Peyer's patch (tissue), 4 donors: ENCODE measurements at places on chromosomes 2 and 18.

DNA sequence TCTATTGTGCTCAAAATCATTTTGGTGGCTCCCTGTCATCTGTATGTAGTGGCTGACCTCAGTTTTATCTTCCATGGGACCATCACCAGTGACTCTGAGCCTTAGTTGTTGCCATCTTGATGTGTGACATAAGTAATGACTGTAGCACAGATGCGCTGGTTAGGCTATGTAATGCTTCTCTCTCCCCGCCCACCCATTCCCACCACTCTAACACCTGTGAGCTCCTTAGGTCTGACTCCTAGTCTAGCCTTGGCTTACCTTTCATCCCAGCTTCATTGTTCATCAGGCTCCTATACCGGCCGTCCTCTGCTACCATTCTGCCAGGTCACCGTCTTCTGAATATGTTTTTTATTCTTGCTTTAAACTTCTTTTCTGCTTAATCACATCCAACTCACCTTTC, 17.2 kb downstream of the MYO1B start:
- no peak overlapping the region for H3K27ac ChIP-seq
- H3K27me3 ChIP-seq: no peaks in the 10 kb centered on the region
- no peaks in the 10 kb centered on the region for H3K4me1 ChIP-seq
- no peak for DNase-seq
- no peak overlapping the region for H3K4me3 ChIP-seq
- H3K36me3 ChIP-seq: no peaks in the 10 kb centered on the region

DNA sequence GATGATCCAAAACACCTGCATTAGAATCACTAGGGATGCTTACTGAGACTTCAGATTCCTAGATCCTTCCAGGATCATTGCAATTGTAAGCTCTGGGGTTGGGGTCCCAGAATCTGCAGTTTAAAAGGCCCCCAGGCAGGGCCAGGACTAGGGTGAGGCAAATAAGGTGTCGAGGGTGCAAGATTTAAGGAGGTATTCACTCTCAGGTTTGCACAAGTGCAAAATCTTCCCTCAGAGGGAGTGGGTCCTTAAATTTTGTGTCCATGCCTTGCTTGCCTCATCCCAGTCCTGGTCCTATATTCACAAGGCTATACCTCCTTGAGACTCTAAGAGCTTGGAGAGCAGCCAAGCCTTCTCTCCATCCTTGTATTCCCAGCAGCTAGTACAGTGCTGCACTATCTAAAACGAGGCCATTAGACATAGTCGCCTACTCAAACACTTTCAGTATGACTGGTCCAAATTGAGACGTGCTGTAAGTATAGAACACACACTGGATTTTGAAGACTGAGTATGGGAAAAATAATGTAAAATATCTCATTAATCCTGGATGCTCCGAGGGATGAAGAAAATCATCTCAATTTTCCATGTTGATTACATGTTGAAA, 31.6 kb upstream of the MREG start:
- no peaks in the 10 kb centered on the region for H3K4me1 ChIP-seq
- no peak overlapping the region for H3K27ac ChIP-seq
- no peak for DNase-seq
- H3K27me3 ChIP-seq: no peaks in the 10 kb centered on the region

DNA sequence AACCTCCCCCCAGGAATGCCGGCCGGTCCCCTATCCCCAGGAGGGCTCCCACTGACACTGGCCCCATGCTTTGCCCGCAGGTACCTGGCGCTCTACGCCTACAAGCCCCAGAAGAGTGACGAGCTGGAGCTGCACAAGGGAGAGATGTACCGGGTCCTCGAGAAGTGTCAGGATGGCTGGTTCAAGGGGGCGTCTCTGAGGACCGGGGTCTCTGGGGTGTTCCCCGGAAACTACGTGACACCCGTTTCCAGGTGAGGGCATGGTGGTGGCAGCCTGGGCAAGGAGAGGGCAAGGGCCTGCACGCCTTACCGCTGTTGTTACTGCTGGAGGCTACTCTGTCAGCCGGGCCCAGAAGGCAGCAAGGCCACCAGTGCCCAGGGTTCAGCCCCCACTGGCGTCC, 181.3 kb downstream of the SEPTIN10 start:
- no peaks in the 10 kb centered on the region for H3K27me3 ChIP-seq
- H3K4me3 ChIP-seq: no peak overlapping the region
- H3K4me1 ChIP-seq: no peaks in the 10 kb centered on the region
- H3K36me3 ChIP-seq: no peaks in the 10 kb centered on the region

GRCh38 chr2:129379411-129379810, 600.1 kb upstream of the RAB6C start:
- no peaks in the 10 kb centered on the region for H3K36me3 ChIP-seq
- no peaks in the 10 kb centered on the region for H3K27me3 ChIP-seq
- H3K4me1 ChIP-seq: no peaks in the 10 kb centered on the region
- DNase-seq: no peak
- H3K27ac ChIP-seq: no peak overlapping the region
